ENCODE measurements at places on chromosomes 5 and 9.

DNA sequence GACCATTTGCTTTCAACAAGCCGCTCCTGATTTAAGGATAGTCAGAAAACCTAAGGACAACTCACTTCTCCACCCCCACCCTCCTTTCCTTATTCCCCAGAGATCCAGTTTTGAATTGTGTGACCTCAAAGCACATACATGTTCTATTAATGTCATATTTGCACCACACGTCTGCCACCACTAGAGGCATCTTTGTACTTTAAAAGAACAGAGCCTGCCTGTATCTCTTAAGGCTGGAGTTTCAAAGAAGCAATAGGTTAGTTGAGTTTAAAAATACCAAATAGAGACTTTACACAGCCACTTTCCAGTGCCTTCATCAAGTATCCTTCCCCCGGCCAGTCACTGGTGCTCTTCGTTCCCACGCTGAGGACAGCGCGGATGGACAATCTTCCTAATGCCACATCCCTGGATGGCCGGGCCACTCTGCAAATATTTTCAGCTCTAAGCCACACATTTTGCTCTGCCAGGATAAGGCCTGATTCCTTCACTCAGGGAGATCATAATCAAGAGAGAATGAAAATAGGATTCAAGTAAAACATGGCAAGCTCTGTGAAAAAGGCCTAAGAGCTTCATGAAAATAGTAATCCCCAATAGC is 146.3 kb downstream of the SNCAIP start:
- DNase-seq: no peak

GRCh38 chr5:75320371-75320770 is 16.6 kb upstream of the HMGCR start:
- DNase-seq: no peak

DNA sequence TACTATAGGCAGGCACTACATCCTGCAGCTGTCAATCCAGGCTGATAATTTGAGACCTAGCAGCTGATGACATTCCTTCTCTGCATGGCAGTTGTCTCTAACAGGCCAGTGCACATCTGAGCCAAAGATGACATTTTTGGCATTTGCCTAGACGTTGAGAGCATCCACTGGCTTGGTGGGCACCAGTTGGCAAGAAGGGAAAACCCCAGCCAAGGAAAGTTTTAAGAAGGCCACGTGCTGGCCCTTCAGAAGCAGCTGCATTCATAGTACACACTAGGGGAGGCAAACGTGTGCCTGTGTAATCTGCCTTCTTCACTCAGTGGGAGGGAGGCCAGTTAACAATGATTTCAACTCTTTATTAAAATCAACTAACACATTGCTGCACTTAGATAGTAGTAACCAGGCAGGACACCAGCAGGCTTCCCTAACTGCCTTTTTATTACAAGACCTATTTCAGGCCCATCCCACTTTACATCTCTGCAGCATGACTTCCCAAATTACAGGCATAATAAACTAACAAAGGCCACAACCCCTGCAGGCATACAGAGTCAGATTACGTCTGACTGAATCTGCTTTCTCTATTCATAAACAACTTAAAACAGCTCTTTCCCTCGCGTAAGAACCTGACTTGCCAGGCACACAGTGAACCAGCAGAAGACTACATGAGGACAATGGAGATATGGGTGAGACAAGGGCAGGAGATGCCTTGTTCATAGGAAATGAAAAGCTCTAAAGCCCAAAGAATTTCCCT is 576.3 kb downstream of the PDE4D start:
- DNase-seq: no peak

GRCh38 chr9:18319918-18320445 is 154.0 kb upstream of the ADAMTSL1 start:
- no peak for DNase-seq

DNA sequence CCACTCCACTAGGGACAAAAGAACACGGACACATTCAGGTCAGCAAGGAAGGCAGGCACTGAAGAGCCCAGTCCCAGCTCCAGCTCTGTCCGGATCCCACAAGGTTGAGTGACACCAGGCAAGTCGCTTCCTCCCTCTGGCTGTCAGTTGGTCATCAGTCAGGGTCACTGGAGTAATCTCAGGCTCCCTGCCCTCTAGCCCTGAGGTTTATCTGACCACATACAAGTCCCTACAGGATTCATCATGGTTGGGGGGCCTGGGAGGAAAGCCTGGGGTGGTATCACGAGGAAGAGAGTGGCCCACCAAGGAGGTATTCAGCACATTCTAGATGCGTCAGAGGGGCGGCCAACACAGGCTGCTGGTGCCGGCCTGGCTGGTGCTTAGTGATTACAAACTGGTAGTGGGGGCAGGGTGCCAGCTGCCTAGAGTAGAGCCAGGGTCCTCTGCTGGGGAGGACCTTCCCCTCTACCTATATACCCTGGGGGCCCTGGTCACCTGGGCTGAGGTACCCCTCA is 81.5 kb downstream of the SHB start:
- DNase-seq: no peak

DNA sequence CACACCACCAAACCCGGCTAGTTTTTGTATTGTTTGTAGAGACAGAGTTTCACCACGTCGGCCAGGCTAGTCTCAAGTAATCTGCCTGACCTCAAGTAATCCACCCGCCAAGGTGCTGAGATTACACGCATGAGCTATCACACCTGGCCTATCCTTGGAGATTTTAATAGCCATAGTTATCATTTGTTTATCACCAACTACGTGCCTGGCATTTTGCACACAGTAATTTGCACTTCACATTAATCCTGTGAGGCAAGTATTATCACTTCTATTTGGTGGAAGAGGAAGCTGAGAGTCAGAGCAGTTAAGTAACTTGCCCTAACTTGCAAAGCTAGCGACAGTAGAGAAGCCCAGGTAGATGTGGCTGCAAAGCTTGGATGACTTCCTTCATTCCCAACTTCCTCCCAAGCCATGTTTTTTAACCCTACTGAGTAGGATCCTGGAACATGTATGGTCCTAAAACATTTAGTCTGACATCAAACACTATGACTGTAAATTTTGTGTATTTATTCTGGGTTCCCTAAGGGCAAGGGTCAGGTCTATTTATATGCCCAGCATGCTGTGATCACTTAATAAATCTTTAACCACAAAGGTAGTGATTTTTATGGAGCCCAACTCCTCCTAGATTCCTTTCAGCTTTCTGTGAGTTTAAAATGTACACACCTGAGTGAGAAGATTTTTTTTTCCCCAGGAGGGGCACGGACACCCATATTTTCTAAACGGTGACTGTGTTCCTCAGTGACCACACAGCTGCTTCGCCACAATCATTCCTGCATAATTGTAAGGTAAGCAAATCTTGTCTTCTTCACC is 100.2 kb upstream of the RAI14 start:
- no peak for DNase-seq

GRCh38 chr9:92610470-92611420 is 59.2 kb downstream of the IPPK start:
- no peak for DNase-seq

- no peak for DNase-seq
Observed at GRCh38 chr9:71295928-71296327, 174.5 kb upstream of the TRPM3 start.

DNA sequence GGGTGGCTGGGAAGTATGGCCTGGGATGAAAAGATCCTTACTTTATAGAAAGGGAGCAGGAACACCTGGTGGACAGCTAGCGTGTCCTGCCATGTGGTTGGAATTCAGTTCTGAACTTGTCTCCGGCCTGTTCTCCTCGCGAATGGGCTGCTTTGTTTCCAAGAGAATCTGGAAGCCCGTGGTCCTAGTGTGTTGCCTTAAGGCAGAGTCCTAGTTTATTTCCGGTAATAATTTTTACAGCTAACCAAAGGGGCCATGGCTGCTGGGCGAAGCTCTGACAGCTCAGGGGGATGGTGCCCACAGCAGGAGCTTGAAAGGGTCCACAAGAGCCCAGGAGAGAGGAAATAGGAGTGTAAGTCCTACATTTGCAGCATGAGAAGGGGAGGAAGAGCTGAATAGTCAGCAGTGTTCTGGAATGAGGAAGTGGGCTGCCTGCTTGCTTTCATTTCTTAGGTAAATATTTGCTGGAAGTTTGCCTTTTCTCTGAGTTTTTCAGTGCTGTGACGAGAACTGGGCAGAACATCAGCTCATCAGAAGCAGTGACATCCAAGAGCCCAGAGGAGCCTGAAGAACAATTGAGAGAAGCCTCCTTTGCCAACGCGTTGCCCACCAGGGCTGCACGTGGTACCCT is 13.1 kb upstream of the IGFBPL1 start:
- no peak for DNase-seq

GRCh38 chr5:122871661-122872060 is 26.2 kb downstream of the SNX24 start:
- no peak for DNase-seq

- no peak for DNase-seq
Observed at GRCh38 chr5:120604884-120605283, 140.8 kb downstream of the PRR16 start.

DNA sequence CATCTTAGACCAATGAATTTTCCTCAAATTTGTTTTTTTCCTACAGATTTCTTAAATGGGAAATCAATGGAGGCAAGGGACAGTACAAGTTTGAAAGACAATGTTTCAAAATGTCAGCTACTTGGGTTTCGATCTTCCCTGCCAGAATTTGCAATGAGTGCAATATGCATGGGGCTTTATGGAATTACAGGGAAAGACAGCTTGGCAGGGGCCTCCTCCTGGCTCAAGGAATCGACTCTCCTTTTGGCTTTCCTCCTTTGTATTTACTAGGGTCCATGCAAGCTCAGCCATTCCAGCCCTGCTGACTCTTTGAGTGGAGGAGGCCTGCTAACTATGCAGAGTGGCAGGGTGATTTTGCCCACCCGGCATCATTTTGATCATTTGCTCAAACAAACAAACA is 63.2 kb downstream of the MED27 start:
- no peak for DNase-seq

DNA sequence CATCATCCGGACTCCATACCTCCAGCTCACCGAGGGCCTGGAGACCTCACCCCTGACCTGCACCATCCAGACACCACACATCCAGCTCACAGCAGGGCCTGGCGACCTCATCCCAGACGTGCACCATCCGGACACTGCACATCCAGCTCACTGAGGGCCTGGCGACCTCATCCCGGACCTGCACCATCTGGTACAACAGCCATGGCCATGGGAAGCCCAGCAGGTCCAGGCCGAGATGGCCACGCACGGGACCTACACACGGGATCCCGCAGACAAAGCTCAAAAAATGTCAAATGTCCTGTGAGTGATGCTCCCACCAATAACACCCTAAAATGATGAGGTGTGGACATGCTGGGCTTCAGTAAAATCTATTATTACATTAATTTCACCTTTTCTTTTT is 9.7 kb downstream of the TERT start:
- DNase-seq: no peak

- DNase-seq: no peak
Observed at GRCh38 chr5:1554410-1554967, 30.7 kb upstream of the LPCAT1 start.

DNA sequence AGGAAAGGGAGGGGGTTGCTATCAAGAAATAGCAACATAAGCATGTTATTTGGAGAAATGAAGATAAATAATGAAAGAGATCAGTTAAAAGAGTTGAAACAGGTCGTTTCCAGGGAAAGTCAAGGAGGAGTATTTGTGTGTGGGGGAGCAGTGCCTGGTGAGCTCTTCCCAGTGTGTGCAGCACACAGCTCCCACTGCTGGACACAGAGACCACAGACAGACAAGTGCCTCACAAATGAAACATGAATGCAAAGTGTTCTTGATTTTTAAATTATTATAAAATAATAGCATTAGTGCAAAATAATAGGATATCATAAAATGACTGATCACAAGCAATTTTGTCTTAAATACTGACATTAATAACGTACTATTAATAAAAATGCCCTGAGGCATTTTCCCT is 40.8 kb downstream of the LIFR start:
- DNase-seq: no peak

DNA sequence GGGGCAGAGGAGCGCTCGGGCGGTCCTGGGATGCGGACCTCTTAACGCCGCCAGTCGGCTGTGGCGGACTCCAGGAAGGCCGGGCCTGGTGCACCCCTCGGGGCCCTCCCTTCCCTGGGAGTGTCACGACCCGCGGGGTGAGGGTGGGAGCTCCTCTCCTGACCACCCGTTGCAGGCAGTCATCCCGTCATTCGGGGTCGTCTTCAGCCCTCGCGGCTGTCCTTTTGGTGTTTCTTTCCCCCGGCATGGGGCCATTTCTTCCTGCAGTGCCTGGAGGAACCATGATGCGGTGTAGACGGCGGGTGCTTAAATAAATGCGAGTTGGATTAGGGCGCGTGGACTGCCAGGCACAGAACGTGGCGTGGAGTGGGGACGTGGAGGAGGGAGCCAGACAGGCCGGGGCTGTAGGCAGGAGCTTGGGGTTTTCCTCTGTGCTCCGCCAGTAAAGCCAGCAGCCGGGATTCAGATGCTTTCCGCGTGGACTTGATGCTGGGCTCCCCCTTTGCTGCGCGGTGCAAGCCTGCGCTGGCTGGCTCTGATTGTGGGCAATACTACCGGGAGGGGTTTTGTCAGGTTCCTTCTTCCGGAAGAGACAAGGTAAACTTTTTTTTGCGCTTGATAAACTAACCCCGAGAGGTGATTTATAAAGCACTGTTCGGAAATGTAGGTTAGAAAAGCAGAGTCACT is 868 bp downstream of the KDM4C start:
- DNase-seq: peak; percentile 13

- no peak for DNase-seq
Observed at GRCh38 chr9:120109242-120109641, 470.7 kb downstream of the CDK5RAP2 start.

DNA sequence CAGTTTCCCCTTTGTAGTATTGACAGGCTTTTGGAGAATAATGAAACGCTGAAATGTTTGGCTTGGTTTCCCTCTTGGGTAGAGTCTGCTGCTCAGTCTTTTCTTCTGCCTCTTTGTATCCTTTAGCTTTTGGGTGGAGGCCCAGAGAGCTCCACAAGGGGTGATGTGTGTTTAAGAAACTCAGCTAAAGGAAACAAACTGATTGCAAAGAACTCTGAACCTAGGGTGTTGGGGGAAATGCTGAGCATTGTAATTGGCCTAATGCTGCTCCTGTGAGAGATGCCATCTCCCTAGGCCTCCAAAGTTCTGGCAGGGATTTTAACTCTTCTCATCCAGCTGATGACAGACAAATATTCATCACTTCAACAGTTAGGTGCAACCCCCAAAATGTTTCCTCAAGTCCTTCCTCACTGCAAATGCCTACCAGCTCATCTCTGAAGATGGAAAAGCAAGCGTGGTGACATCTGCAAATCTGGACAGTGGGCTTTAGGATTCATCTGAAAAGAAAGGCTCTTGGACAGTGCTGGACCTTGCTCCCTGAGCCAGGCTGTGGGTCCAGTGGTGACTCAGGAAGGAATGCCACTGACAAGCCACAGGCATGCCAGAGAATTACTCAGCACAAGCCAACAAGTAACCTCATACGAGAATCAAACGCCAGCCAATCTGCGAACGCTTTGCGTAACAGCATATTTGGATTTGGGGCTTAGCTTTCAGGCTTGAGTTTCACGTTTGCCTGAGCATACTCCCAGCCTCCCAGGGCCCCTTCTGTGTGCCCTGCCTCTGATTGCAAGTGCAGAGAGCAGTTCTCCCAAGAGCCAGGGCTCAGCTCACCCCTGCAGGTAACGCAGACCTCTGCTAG is 30.5 kb upstream of the ZSWIM6 start:
- no peak for DNase-seq

Data from stimulated activated CD8-positive, alpha-beta memory T cell treated with anti-CD3 and anti-CD28 coated beads, Interleukin-4, amount 100 ng/mL, for 1 hour (primary cell).